ENCODE measurements at places on chromosomes 5 and 9.

- DNase-seq: no peak
Observed at GRCh38 chr9:77013932-77014596, 5.4 kb upstream of the FOXB2 start.

- DNase-seq: no peak
Observed at GRCh38 chr9:85223506-85224125, 518.1 kb downstream of the AGTPBP1 start.

DNA sequence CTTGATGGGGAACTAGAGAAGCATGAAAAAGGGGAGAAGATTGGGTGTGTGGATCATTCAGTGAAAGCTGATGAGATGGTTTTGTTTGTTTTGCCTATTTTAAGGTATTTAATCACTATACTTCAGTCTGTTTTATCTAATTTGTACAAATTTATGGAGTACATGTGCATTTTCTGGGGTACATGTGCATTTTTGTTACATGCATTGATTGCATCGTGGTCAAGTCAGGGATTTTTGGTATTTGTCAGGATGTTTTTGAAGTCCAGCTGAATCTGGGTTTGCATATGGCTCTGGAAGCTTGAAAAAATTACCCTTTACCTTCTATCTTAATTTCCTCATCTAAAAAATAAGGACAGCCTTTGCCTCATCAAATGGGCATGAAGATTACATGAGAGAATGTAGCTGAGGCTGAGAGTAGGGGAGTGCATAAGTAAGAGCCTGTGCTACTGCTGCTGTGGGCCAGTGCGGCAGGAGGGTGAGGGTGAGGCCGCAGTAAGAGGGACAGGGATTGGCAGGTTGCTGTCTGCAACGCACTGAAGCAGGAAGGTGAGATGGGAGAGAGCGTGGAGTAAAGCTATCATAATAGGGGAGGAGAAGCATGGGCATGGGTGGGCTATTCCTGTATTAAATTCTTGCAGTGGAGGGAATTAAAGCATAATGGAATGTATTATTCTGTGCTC is 139.8 kb downstream of the NPR3 start:
- DNase-seq: no peak

- DNase-seq: no peak
Observed at GRCh38 chr5:148482697-148483462, 99.1 kb downstream of the FBXO38 start.

Data from DMS79 (cell line).